ENCODE measurements at places on chromosomes 5 and 9.

- no peak for DNase-seq
Measured at GRCh38 chr5:133779828-133780475, 167.6 kb upstream of the FSTL4 start.

GRCh38 chr9:87854580-87854955 lies 28.1 kb upstream of the SPATA31E1 start:
- no peak for DNase-seq

DNA sequence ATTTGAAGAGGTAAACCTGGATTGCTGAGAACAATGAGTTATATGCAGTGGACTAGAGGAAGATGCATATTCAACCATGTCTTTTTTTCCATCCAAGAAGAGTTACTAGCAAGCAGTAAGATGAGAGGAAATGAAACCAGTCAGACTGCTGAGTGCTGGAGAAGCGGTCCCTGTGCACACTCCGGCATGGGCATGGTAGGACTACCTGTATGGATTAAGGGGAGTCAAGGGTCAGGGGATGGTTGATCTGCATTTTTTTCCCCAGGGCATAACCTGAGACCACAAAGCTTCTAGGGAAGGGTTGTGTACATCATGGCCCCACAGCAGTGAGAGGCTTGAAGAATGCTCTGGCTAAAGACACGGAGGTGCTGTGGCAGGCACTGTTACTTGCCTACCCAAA lies 76.6 kb upstream of the ZNF169 start:
- DNase-seq: no peak

GRCh38 chr5:91383956-91384300 lies 811 bp upstream of the ARRDC3 start:
- DNase-seq: no peak

GRCh38 chr5:97501965-97502305 lies 318.9 kb upstream of the RIOK2 start:
- no peak for DNase-seq

- DNase-seq: no peak
Measured at GRCh38 chr5:142325725-142326479, 1.1 kb upstream of the SPRY4 start.

GRCh38 chr9:114417511-114417910 lies 29.7 kb upstream of the AKNA start:
- no peak for DNase-seq

DNA sequence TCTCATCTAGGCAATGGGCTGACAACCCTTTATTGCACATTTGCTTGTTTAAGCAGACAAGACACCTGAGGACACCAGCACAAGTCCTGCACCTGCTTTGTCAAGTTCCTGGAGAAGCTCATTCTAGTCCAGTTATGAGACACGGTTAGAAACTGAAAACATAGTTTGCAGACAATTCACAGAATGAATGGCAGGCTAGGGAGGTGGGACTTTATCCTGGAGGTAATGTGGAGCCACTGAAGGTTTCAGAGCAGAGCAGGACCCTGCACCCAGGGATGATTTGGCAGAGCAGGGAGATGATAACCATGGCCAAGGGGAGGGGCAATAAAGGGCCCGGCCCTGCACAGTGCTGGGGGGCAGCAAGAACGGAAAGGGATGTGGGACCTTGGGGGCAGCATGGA lies 50.7 kb upstream of the SLC25A51 start:
- no peak for DNase-seq

DNA sequence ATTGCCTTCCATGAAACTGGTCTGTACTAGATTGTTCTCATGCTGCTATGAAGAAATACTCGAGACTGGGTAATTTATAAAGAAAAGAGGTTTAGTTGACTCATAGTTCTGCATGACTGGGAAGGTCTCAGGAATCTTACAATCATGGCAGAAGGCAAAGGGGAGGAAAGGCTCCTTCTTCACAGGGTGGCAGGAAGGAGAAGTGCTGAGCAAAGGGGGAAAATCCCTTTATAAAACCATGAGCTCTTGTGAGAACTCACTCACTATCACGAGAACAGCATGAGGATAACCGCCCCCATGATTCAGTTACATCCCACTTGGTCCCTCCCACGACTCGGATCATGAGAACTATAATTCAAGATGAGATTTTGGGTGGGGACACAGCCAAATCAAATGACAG lies 163.2 kb downstream of the RFK start:
- DNase-seq: no peak

GRCh38 chr9:35518981-35519679 lies 29.2 kb downstream of the RUSC2 start:
- no peak for DNase-seq

DNA sequence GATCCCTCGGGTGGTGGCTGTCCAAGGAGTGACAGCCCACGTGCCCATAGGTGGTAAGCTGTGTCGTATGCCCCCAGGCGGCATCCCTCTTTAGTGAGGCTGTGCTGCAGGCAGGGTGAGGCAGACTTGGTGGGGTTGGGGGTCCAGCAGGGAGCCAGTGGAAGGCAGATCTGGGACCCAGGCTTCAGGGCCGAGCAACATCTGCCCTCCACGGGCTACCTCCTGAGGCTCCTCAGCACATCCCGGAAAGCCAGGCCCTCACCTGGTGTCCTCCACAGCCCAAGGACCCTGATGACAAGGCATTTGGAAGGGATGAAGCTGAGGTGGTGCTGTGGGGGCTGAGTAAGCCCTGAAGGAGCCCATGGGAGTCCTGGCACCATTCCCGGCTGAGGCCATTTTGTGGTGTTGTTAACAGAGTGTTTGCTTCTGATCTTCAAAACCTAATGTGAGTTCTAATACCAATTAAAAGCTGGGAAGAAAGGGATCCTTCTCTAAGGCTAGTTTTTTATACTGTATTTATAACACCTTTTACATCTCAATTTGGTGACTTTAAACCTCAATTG lies 295.8 kb upstream of the IRX2 start:
- DNase-seq: no peak

DNA sequence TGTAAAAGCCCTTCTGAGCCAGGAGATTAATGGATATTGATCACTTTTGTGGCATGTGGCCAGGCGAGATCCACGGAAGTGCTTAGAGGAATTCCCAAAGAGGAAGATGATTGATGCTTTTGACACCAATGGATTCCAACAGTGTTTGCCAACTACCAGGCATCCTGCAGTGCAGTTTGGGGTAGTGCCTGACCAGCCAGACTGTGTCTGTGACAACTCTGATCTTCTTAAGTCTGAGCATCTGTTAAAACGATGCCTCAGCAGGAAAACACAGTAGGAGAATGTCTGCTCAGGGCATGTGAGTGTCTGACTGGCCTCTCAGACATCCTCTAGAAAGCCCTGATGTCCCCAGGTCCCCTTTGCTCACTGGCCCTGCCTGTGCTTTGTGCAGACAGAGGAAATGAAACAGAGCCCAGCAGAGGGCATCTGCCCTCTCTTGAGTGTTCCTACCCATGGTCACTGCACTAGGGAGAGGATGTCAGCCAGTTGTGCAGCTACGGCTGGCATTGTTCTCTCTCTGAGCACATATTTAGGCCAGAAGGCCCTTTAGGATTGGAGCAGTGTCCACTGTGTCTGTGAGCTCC lies 57.0 kb downstream of the TRPC7 start:
- DNase-seq: no peak

DNA sequence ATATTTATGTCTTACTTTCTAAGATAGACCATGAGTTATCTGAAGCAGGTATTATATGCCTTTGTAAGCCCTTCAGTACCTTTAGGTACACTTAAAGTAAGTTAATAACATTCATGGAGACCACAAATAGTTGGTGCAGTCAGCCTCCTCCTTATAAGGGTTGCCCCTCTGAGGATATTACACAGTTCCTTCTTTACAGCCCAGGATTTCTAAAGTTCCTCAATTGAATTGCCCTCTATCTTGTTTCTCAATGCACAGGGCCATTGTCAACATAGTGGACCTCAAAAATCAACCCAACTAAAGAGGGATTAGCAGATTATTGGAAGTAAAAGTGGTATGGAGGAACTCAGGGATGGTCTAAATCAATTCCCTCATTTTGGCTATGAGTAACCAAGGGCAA lies 50.3 kb downstream of the HMHB1 start:
- no peak for DNase-seq

- no peak for DNase-seq
Measured at GRCh38 chr5:77560677-77561263, 68.7 kb upstream of the WDR41 start.

- peak; percentile 43 for DNase-seq
Measured at GRCh38 chr5:35003018-35003957, 44.5 kb downstream of the AGXT2 start.

DNA sequence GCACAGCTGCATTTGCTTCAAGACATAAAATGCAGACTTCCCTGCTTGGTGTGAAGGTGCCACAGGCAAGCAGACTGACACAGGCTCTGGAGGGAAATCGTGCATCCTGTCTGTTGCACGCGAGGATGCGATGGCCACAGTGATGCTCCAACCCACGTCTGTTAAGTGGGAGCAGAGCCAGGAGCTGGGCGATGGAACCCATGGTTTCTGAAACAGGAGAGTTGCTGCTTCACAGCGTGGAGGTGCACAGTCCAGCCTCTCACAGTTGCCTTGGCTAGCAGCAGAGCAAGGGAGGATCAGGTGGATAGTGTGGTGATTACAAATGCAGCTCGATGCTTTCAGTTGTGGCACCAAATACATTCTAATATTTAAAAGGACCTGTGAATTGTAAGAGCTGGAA lies 108.8 kb downstream of the TENT4A start:
- DNase-seq: no peak

DNA sequence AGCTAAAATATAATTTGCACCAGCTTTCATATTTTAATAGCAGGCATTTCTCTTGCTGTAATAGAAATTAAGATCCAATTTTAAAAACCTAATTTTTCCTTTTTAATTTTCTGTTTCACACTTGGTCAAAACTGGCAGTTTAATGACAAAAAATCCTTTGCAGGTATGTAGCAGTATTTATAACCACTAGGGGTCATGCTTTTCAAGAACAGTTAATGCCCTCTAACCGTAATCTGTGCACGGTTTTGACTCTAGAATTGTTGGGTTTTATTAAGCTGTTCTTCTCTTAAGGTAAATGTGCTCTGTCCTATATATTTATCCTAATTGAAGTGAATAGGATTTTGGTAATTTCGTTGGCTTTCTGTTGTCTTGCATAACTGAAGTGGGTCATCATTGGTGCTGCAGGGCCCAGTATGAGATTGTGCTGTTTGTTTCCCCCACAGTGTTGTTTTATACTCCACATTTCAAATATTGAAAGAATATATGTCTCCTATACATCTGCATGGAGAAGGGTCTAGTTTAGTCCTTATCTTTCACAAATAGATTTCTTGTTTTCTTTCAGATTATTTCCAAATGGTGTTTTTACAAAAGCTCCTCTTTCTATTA lies 107.4 kb downstream of the SCAMP1 start:
- DNase-seq: no peak

DNA sequence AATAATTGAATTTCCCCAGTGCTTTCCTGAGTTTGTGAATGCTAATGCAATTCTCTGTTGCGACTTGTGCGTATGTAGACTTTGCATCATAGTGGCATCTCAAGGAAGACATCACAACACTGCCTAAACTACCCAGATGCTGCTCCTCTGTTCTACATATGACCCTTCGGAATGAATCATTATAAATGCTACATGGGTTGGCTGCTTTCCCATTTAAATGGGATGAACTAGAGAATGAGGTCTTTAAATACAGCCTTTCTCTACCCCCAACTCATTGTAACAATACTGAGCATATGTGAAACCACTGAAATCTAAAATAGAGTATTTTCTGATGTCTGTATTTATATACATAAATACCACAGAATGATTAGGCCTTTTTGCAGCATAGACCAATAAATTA lies 136.6 kb upstream of the ICE1 start:
- DNase-seq: no peak
